ENCODE measurements at places on chromosomes 7 and 10.

- DNase-seq: no peak
Measured at GRCh38 chr10:121500701-121501332, 97.4 kb downstream of the FGFR2 start.

GRCh38 chr7:116650436-116650835 is 21.6 kb upstream of the MET start:
- no peak for DNase-seq

GRCh38 chr10:72472306-72472705 is 117.6 kb upstream of the DNAJB12 start:
- no peak for DNase-seq

- no peak for DNase-seq
Measured at GRCh38 chr7:134483296-134483695, 24.4 kb upstream of the AKR1B1 start.

Data from memory B cell (primary cell).